CD4-positive, alpha-beta T cell treated with Interleukin-10 for 1 hour (primary cell): ENCODE measurements at places on chromosomes 13 and 19.
A peak's percentile ranks its signal among the peaks of the same experiment; 100 is the strongest.

GRCh38 chr13:100129605-100130004 lies 40.7 kb downstream of the PCCA start:
- DNase-seq: no peak

DNA sequence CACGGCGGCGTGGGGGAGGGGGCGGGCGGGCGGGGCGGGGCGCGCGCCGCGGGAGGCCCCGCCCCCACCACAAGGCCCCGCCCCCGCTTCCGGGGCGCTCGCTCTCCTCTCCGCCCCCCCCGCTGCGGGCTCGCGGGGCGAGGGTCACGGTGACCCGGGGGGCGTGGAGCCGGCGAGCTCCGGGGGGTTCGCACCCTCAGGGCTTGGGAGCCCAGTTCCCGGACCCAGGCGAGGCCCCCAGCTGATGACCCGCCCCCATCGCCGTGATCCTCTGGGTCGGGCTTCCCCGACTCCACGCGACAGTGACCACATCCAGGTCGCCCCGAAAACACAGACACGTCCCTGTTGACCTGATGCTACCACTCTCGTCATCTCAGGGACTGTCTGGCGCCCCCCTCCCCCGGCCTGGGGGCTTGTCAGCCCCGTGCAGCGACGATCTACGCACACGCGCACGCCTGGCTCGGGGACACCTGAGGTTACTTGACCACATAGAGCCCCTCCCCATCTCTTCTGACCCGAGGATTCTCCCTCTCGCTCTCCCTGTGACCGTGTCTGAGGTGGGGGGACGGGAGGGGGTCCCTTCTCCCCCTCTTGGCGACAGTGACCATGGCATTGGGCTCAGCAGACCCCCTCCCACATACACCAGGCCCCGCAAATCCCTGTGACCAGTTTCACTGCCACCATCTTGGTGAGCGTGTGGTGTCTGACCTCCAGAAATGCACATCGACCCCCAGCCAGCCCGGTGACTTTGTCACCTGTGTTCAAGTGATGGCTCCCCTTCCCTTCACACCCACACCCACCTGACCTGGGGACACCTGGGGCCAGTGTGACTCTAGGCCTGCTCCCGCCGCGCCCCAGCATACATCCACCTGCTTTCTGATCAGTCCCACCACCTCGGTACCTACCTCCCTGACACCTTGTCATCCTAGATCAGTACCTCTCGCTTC lies 670 bp downstream of the MAP2K7 start:
- DNase-seq: peak; percentile 90

DNA sequence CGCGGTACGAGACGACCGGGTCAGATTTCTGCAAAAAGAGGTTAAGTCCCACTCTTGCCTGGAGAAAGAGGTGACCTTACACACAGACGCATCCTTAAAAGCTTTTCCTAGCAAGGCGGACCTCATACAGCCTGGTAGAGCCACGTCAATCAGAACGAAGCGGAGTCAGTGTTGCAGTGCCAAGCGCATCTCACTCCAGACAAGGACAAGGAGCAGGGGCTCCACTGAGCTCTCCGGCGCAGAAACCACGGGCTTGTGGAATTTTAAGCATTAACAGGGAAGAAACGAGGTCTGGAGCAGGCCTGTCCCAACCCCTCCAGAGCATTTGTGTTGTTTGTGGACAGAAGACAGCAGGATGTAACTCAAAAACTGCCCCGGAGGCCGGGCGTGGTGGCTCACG lies 7.1 kb downstream of the EEF2 start:
- DNase-seq: no peak

GRCh38 chr19:43438291-43439031 lies 23.8 kb downstream of the TEX101 start:
- DNase-seq: no peak

DNA sequence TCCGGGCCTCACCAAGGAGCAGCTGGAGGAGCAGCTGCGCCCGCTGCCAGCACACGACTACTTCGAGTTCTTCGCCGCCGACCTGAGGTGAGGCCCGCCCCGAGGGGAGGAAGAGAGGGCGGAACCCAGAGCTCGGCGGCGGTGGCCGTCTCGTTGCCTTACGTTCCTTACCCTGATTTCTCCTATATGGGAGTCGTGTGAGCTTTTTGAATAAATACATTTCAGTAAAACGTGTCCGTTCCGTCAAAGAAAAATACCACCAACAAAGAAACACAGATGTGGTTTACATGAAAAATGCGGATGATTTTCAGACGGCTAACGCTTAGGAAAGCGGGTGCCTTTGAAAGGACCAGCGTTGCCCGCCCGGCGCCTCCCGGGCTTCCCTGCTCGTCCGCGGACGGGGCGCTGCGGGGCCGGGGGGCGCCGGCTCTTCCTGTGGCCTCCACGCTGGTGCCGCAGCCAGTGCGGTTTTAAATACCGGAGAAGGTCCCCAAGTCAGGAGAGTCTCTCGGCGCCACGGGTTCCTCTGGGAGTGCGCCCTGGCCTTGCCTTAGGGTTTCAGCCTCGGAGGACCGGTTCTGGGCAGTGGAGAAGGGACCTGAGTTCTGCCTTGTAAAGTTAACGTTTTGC lies 755 bp downstream of the UPF3A start:
- no peak for DNase-seq

- DNase-seq: no peak
Observed at GRCh38 chr13:72599178-72599743, 128.2 kb downstream of the MZT1 start.

DNA sequence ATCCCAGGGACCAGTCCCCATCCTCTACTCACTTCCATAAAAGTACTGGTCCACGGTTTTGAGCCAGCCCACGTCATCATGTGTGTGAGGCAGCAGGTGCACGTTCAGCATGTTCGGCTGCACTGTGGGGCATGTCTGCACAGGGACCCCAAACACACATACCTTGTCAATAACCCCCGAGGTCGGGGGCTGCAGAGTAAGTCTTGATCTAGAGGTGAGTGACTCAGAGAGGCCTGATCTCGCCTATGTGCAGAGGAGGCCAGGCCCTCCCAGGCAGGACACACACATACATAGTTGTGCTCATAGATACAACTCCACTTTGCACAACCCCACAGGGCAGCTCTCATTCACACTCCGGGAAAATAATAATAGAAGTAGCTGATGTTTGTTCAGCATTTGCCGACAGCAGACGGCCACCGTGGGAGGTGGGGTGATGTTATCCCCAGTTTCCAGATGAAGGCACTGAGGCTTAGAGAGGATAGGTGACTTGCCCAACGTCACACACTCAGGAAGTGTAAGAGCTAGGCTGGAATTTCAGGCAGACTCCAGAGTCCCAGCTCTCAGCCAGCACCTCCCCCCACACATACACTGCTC lies 774 bp downstream of the MAN2B1 start:
- no peak for DNase-seq

DNA sequence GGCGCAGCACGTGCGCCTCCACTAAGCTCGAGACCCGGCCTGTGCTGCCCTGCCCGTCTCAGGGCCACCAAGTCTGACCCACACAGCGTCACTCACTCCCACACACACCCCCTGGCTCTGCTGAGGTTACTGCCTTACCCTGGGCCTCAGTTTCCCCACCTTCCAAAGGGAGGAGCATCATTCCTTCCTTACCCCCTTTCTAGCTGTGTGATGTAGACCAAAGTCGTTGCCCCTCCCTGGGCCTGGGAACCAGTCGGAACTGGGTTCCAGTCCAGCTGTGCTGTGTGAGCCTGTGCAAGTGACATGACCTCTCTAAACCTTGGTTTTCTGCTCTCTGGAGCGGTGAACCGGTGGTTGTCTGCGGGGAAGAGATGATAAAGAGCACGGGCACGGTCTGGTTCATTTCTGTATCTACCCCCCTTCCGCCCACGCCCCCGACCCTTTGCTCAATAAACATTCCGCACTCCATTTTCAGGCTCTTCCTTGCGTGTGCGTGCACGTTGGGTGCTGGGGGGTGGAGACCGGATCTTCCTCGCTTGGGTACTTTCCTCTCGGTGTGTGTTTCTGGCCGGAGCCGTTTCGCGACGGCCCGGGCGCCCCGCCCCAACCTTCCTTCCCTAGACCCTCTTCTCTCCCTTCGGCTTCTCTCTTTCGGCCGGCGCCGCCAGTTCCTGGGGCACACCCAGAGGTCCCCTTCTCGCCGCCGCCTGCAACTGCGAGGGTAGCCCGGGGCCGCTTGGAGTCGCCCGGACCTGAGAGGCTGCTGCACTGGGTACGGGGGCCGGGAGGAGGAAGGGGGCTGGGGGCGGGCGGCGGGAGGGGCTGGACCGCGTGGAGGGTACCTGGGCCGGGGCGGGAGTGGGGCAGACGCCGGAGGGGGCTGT lies at the start of gene ZNF581:
Gene ZNF581, plus strand, starts transcription at position 647 of the 884 bp plus-strand sequence. CDS start 923 bp downstream, outside the sequence.
- DNase-seq: peak; percentile 84

- DNase-seq: no peak
Observed at GRCh38 chr13:22594041-22594440, 586.7 kb upstream of the SGCG start.

- peak; percentile 68 for DNase-seq
Observed at GRCh38 chr19:38656171-38656981, 8.9 kb downstream of the ACTN4 start.

GRCh38 chr19:12784871-12785430 lies 6.3 kb upstream of the JUNB start:
- peak; percentile 81 for DNase-seq
